ENCODE measurements at places on chromosomes 6 and 20.

GRCh38 chr6:7721649-7722048, 4.2 kb upstream of the BMP6 start:
- DNase-seq, result no peak

- DNase-seq, result no peak
These were observed 91.0 kb downstream of the TCP11 start for GRCh38 chr6:35049900-35050756.

DNA sequence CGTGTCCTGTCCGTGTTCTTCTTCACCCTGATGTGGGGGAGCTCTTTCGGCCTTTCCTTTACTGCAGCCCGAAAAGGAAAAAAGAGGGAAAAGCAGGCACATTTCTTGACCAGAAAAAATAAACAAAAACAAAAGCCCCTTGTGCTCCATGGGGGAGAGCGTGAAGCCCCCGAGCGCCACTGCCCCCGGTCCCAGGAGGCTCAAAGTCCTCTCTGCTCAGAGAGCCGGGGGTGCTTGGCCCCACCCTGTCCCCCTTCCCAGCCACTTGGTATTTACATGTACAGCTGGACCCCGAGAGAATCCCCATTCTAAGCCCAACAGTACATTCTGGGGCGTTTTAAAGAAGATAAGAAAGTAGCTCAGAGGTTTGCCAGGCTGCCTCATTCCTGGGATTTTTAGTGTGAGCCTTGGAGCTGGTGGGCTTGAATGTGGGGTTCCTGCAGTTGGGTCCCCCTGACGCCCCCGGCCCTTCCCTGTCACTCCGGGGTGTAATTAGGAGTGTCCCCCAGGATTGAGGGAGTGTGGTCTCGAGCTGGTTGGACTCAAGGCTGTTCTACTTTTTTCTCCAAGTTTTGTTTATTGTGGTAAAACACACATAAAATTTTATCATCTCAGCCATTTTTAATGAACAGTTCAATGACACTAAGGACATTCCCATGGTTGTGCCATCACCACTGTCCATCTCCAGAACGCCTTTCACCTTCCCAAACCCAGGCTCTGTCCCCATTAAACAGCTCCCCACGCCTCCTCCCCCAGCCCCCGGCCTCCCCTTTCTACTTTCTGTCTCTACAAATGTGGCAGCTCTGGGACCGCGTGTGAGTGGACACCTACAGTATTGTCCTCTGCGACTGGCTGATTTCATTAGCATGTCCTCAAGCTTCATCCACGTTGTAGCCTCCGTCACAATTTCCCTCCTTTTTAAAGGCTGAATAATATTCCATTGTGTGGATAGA, 55.7 kb upstream of the BHLHE23 start:
- no peak for DNase-seq

DNA sequence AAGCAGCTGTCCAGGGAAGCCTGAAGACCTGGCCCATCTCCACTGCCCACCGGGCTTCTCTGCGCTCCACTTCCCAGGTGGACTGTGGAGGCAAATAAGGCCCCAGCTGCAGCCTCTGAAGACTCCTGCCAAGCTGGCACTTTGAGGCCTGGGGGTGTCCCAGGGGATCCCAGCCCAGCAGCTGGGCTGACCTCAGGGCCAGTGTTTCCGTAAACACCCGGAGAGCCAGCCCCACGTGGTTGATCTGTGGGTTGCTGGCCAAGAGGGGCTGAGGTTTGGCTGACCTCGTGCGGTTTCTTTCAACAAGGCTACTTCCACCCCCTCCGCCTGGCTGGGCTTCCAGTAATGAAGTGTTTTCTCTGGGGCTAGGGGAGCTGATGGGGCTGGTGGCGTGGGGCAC, 12.4 kb upstream of the CCN5 start:
- no peak for DNase-seq

GRCh38 chr6:34065466-34066217, 80.2 kb downstream of the GRM4 start:
- DNase-seq, result no peak

- no peak for DNase-seq
These were observed 15.9 kb downstream of the CPNE1 start for GRCh38 chr20:35648836-35649235.

DNA sequence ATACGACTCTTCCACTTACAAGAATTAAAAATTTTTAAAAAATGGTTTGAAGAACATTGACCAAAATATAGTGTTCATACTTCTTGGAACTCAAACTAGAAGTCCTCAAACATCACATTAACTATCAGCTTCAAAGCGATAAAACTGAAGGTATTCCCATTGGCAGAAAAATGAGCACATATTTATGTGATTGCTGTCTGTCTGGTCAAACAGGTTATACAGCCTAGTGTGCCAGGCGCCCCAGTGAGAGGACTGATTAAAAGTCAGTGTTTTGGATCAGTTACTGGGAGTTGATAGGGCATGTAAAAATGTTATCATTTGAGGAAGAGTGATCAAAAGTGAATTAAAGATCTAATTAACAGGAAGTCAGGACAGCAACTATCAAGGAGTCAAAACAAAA, 738.8 kb downstream of the HDGFL1 start:
- no peak for DNase-seq

DNA sequence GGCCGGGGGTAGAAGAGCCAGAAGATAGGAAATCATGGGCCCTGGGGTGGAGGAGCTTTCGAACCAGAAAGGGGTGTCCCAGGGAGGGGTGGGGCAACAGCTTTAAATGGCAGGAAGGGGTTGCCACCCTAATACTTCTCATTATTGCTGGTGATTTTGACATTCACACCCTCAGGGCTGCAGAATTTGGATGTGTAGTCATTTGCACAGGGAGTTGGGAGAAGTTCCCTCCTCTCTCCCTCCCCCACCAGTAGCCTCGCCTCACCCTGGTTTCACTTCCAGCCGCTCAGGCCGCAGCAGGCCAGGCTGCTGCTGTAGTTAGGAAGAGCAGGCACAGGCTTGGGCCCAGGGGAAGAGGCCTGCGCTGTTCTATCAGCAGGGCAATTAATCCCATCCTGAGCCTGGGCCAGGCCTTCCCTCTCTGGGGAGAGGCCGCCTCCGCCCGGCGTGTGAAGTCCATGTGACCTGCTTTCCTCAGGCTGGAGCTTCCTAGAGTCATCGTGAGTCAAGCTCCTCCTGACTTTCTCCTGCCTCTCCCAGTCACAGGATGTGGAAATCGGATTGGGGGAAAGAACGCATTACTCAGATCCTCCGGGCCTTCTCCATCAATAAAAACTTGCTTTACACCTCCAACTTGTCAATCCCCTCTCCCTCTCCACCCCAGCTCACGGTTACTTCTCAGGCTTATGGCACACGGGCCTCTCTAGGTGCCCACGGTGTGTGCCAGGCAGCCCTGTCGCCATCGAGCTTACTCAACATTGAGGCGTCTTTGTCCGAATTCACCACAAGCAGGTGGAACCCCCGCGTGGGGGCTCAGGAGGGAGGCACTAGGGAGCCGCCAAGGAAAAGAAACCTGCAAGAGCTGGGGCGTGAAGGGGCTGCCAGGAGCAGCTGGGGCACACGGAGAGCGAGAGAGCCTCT, 7.8 kb downstream of the ADTRP start:
- no peak for DNase-seq

DNA sequence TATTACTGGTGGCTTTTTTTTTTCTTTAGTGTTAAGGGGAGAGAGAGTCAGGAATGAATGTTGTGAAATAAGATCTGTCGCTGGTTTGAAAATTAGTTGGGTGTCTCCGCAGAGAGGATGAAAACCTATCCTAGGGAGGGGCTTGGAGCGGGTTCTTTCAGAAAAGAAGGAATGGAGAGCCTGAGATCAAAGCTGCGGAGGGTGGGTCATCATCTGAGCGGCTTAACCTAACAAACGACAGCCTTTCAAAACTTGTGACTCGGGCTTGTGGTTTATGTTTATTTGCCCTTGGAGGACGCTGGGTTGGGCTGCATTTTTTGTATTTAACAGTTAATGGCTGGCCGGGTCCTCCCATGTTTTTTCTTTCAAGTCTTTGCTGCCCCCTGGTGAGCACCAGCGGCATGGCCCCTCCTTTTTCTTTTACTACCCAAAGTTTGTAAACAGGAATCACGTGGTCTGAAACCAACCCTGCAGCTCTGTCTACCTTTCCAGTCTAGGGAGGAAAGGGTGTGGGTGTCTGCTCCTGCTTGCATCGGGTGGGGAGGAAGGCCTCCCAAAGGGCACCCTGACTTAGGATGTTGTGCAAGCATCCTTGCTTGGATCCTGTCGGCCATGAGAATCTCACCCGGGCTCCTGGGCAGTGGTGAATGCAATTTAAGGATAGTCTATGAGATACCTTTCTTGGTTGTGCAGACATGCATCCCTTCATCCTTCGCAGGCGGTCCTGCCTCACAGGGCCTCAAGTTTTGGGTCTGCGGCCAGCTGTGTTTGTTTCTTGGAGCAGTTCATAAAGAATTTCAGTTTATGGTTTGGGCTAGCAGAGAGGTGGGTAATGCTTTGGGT, 2.2 kb downstream of the PIM1 start:
- peak; percentile 95 for DNase-seq

- DNase-seq, result no peak
These were observed 192.3 kb downstream of the DLL1 start for GRCh38 chr6:170098428-170099170.

GRCh38 chr20:48794360-48794759, 33.4 kb downstream of the PREX1 start:
- no peak for DNase-seq

- DNase-seq, result no peak
These were observed 166.8 kb upstream of the CARMIL1 start for GRCh38 chr6:25112322-25112773.

GRCh38 chr6:8434727-8435092, 635 bp downstream of the SLC35B3 start:
- DNase-seq, result no peak

- DNase-seq, result no peak
These were observed 286.1 kb downstream of the RNGTT start for GRCh38 chr6:88677356-88677755.

- no peak for DNase-seq
These were observed 627.5 kb downstream of the PKHD1 start for GRCh38 chr6:51459958-51460357.

GRCh38 chr6:125728739-125729138, 20.7 kb upstream of the HEY2 start:
- DNase-seq, result no peak

GRCh38 chr6:138442663-138443062, 38.6 kb downstream of the HEBP2 start:
- DNase-seq, result no peak

- no peak for DNase-seq
These were observed 20.0 kb downstream of the VEGFA start for GRCh38 chr6:43790031-43790430.

- DNase-seq, result no peak
These were observed 28.3 kb upstream of the MDGA1 start for GRCh38 chr6:37725957-37726356.

DNA sequence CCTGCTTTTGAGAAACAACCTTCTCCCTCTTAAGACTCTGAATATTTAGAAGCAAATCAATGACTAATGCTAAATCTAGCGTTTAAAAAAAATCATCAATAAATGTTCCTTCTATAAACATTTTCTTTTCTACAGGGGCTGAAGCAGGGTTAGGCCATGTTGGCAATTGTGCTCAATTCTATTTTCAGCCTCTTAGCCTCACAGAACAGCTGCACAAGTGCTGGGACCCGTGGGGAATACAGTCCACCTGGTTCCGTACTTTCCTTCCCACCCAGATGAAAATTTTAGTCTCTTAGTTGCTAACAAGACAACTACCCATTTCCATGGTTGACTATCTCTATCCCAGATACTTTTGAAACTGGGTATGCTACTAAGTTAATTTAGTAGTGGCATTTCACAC, 138.6 kb downstream of the RPS12 start:
- DNase-seq, result no peak

GRCh38 chr6:169782966-169783365, 31.5 kb downstream of the ERMARD start:
- no peak for DNase-seq

DNA sequence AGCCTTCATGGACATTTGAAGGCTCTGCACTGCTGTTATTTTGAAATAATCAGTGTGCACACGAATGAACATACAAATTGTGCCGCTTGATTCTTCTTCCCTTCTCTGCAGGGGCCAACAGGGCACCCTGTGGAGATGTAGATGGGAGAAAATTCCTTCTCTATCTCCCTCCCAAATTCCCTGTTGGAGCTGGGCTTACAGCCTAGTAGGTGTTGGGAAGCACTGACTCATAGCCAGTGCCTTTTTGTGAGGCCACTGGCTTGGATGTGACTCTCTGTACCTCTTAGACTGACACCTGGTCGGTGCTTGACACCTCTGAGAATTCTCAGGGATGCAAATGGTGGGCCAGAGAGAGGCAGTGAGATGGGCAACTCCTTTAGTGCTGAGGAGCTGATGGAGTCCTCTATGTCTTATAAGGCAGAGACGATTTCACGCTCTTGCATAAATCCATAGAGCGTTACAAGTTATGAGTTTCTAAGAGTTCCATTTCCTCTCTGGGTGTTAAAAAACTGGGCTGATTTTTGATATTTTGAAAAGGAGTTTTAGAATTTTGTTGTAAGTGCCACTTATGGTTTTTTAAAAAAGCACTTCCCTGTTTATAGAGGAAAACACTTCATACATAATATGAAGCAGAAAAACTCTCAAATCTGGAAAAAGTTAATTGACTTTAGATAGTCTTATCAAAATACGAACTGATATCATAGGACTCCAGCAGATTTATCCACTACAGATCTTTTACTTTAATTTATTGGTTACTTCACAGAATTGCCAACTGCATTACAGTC, 89.8 kb upstream of the MAP3K7 start:
- no peak for DNase-seq

- DNase-seq, result no peak
These were observed 378.7 kb downstream of the PLCB1 start for GRCh38 chr20:8510808-8511207.

DNA sequence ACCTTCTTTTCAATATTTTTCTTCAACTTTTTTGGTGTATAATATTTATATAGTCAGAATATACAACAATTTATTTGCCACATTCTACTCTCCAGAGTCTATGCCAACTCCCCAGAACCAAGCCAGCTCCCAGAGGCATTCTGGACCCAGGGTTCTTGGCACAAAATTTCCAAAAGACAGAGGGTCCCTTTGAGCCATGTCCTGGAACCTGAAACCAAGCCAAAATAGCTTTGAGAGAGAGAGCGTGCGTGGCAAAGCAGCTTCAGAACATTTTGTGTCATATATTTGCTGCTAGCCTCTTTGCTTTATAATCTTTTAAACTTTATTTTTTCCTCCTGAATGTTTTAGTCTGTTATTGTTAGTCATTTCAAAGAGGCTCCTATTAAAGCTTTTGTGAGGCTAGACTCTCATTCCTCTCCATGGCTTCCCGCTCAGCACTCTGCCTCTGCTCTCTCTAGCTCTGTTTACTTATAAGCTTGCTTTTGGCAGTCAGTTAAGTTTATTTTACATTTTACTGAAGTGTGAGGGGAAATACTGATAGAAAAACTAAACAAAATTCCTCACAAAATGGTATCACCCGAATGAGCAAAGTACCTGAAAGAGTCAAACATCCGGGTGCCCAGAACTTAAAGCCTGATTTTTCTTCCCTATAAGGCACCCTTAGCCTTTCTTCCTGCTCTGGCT, 605.1 kb upstream of the ID4 start:
- DNase-seq, result no peak

DNA sequence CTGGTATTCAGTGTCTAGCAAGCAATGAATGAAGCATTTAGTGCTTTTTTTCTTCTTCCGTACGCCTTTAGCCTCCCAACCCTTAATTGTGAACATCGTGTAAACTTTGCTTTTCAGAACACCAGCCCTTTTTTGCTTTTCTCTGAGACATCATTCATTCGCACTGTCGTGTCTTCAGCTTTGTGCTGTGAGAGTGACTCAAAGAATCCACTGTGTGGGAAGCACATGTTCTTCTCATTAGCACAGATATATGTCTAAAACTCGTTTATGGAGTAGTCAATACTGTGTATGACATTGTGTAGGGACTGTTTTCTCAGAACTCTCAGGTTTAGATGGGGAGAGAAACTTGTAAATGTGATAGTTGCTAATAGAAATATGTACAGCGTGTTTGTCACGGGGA, 279.1 kb downstream of the FARS2 start:
- DNase-seq, result no peak

Measured in hematopoietic multipotent progenitor cell treated with erythropoietin and hydrocortisone succinate and interleukin-3 and kit ligand, for 15 days (in vitro differentiated cells).